ENCODE measurements at places on chromosomes 3 and 15.

- peak; percentile 96 for DNase-seq
Observed at GRCh38 chr15:70186152-70186551, 88.4 kb upstream of the TLE3 start.

- DNase-seq = no peak
Observed at GRCh38 chr3:131998027-131998426, 36.8 kb downstream of the CPNE4 start.

GRCh38 chr3:149227591-149228268, 6.1 kb upstream of the CP start:
- DNase-seq = no peak

DNA sequence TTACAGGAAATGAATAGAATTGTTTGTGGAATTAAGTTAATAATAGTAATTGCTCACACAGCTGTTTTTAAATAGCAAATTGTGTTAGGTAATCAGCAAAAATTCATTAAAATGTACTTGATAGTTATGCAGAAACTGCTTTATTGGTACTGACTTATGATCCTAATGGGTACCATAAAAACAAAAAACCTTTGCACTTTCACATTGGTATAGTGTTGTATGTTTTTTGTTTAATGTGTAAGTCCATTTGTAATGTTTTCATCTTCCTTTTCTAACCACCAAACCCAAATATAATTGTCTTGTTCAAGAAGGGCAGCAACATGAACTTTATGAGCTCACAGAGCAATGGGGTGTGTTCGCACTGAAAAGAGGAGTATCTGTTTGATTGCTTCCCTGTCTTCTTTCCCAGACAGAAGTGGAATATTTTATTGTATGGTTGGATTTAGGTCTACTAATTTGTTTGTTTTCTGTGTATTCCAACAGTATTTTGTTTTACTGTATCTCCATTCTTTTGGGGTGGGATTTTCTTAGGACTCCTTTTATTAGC, 135.8 kb downstream of the TCF12 start:
- no peak for DNase-seq

GRCh38 chr15:70286113-70286806, 188.5 kb upstream of the TLE3 start:
- DNase-seq = no peak

Measured in NCI-H82 (cell line).